H1 (cell line): ENCODE measurements at places on chromosomes 16 and 17. TPM values are rescaled to one million over a fixed set of nuclear protein-coding genes. Genes with fewer than 3 reads are reported as not detected.

GRCh38 chr16:85250609-85251223 is 138.4 kb upstream of the CIBAR2 start:
- DNase-seq: no peak

DNA sequence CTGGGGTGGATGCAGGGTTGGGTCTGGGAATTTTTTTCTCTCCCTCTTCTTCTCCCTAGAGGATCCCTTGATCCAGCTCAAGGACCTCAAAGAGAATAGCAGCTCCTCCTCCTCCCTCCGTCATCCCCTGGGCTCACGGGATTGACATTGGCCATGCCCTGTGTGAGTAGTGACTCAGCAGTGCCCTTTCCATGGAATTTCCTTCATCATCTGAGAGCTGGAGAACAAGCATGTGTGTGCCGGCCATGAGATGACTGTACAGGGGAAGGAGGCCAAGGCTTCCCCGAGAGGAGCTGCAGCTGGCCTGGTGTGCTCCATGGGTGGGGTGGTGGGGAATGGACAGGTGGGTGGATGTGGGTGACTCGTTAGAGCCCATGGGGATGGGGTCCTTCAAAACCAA is 8.9 kb upstream of the WSCD1 start:
- DNase-seq: no peak

- no peak for DNase-seq
Observed at GRCh38 chr16:69942099-69942491, 9.0 kb upstream of the CLEC18A start.

DNA sequence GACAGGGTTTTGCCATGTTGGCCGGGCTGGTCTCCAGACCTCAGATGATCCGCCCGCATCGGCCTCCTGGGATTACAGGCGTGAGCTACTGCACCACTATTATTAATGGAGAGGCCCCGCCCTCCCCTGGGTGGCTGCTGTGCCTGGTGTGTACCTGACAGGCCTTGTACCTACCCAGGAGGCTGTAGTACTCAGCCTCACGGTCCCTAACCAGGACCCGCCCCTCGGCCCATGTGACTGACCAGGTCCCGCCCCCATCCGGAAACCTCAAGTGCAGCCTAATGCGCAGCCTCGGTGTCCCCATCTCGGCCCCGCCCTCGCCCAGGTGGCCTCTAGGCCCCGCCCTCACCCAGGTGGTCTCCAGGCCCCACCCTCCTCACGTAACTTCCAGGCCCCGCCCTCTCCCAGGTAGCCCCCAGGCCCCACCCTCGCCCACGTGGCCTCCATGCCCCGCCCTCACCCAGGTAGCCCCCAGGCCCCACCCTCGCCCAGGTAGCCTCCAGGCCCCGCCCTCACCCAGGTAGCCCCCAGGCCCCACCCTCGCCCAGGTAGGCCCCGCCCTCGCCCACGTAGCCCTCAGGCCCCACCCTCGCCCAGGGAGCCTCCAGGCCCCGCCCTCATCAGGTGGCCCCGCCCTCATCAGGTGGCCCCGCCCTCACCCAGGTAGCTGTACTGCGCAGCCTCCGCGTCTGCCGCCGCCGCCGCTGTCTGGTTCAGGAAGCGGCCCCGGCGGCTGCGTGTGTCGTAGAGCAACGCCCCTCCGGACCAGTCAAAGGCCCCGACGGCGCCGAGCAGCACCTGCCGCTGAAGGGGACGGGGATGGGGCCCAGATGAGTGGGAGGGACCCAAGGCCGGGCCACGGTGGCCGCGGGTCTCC is 31.0 kb downstream of the HASPIN start:
- DNase-seq: peak; percentile 100

GRCh38 chr16:59591480-59591879 is 857.4 kb upstream of the GOT2 start:
- no peak for DNase-seq

- DNase-seq: no peak
Observed at GRCh38 chr16:78659668-78660217, 560.3 kb downstream of the WWOX start.

DNA sequence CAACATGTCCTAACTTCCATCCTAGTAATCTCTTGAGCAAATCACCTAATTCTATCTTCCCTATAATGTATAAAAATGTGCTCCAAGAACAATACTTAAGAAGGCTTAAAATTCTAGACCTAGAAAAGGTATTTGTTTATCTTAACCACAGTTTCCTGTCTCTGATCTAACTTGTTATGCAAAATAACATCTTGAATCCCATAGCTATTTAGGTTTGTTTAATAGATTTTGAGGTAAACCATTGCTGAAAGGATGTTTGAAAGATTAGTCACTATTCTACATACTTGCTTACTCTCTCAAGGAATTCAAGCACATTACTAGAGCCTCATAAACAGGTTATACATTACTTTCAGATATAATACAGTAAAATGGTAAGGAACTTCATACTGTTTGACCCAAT is 13.0 kb downstream of the CA10 start:
- no peak for DNase-seq

- no peak for DNase-seq
Observed at GRCh38 chr17:75925103-75925502, 15.7 kb downstream of the FBF1 start.

GRCh38 chr16:20901436-20902112 is 1.0 kb downstream of the LYRM1 start:
- peak; percentile 55 for DNase-seq

DNA sequence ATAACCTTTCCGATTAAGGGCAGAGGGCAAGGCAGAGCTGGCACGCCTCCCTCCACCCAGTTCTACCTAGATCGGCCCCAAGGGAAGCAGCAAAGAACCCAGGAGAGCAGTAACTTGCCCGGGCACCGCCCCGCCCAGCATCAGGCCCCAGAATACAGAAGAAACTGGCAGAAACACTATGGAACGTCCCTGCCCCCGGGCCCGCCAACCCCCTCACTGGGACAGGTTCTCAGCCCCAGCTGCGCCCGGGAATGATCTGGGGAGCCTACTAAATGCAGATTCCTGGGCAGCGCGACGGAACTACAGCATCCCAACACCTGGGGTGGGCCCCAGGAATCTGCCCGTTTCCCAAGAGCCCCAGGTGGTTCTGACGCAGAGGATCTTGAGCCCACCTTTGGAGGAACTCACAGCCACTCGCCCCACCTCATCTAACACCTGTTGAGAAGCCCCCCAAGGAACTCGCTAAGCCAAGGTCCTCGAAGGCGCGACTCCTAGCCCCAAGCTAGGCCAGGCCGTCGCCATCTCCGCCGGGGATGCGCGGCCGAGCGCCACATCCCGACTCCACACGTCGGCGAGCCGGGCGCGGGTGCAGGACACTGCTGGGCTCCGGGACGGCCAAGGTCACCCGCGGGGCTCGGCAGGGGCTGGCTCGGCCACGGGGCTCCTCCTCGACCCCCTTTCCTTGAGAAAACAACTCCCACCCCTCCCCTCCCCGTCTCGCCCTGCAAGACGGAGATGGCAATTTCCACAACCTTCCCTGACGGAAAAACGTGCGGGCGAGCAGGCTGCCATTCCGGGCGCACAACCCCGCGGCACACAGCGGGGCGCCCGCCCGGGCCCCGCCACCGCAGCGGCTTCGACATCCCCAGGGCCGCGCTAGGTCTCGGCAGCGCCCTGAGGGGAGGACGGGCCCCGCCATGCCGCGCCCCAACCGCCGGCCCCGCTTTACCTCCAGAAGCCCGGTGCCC is 913 bp downstream of the CDIP1 start:
- DNase-seq: no peak

DNA sequence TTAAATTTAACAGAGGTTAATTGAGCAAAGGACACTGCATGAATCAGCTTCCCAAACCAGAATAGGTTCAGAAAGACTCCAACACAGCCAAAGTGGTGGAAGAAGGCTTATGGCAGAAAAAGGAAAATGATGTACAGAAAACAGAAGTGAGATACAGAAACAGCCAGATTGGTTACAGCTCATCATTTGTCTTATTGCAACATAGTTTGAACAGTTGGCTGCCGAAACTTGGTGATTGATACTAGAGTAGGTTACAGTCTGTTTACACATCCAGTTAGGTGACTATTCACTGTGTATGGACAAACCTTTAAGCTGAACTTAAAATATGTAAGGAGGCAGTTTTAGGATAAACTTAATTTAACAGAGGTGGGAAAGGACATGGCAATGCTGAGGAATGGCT is 18.3 kb downstream of the TMEM100 start:
- no peak for DNase-seq

GRCh38 chr17:48159232-48159631 is 51.7 kb downstream of the SNX11 start:
- DNase-seq: no peak

GRCh38 chr17:29793501-29793900 is 136.5 kb downstream of the SSH2 start:
- DNase-seq: no peak

TBC1D3D gene
- polyA plus RNA-seq: 0.06 TPM in 1 of 2 replicates, not detected in the other

CPHXL gene
- polyA plus RNA-seq: not detected in 2 replicates

ZNF19 gene
- 1.1 and 1.5 TPM in 2 replicates for polyA plus RNA-seq

CACNG5 gene
- 3.1 and 4.1 TPM in 2 replicates for polyA plus RNA-seq

HSF4 gene
- polyA plus RNA-seq: 0.14 and 0.93 TPM in 2 replicates
